ENCODE measurements at places on chromosomes 2 and 18.
A peak's percentile ranks its signal among the peaks of the same experiment; 100 is the strongest.

- DNase-seq: peak; percentile 68
These were observed 5.6 kb downstream of the FBXO36 start for GRCh38 chr2:229927817-229928321.

- DNase-seq: no peak
These were observed 38.5 kb downstream of the MTERF4 start for GRCh38 chr2:241063587-241063986.

GRCh38 chr2:58739033-58739432, 497.9 kb upstream of the FANCL start:
- DNase-seq: no peak

DNA sequence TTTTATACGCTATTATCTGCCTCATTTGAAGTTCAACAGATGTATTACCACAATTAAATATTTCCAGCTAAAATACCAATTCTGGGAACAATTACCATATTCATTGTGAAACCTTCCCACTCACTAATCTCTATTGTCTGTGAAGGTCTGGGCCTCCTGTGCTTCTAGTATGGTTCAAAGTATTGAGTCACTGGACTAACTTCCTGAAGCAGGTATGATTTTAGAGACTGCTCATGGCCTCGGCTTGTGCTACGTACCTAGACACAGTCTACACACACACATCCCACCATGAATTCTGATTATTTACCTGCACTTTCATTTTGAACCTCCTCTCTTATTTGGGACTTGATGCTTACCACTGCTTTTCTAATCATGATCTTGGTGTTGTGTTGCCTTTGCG, 180.7 kb upstream of the EPHA4 start:
- no peak for DNase-seq

DNA sequence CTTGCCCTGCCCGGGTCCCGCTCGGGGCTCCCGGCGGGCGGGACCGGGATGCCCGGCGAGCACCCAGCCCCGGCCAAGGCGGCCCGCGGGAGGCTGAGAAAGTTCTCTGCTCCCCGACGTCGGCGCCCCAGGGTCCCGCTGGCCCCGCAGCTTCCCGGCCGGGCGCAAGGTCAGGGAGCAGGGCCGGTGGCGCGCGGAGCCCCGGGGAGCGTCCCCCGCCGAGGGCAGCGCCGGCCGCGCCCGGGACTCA, 331 bp downstream of the SERPINE2 start:
- no peak for DNase-seq

DNA sequence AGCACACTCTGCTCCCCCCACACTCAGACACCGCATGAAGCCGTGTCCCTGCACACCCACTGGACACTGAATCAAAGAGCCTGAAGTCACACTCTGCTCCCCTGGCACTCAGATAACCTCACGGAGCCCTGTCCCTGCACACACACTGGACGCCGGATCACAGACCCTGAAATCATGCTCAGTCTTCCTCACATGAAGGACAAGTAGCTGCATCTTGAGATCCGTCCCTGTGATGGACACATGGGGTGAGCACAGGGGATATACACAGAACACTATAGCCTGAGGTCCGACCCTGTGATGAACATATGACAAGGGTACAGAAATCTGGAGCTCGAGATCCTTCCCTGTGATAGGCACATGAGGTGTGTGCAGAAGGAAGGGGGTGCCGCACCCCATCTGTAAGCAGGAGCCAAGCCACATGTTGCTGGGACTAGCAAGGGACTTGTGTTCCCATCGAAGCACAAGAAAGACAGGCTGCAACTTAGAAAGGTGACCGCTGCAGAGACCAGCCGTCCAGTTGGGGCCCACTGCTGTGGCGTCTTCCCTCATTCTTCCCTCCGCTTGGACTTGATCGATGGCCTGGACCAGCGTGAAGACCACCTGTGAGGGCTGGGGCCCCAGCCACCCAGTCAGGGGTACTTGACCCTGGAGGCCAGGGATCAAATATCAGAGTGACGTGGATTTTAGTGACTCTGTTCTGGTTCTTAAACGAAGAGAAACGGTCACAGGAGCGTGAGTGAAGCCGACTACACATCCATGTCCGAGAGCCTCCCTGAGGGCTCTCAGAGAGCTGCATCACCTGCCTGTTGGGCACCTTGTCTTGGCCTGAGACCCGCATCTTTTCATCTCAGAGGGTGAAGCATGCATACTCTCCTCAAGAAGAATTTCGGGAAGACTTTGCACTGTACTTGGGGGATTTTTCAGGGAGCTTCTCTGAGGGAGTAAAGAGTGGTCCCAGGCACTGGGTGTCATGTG, 391.7 kb upstream of the SALL3 start:
- DNase-seq: no peak

DNA sequence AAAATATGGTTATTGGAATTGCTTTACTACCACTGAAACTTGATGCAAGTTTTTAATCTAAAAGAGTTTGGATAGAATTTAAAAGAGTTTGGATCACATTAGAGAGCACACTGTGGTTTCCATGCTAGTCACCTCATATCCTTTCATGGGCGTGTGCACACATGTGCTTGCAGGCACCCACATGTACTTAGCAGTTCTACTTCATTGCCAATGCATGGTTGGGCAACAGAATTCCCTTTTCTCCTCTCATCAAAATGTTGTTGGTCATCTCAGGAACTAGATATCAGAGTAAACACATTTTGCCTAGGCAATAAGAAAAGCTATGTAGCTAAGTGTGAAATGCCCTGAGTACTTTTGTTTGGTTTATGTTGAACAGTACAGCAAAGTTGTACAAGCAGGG, 254.1 kb upstream of the RASGRP3 start:
- DNase-seq: no peak

DNA sequence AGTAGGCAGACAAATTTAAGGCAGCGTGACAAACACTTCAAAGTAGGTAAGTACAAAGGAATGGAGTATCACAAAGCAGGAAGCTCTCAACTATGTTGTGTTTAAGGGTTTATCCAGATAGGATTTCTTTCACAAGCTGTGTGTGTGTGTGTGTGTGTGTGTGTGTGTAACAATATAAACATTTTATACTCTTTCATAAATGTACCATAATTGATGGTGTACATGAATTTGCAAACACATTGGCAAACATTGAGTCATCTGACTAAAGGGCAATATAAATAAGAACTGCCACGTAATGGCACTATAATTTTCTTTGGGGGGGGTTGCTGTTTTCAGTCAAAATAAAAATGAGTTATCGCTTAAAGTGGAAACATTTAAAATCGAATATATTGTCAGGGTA, 1004.4 kb upstream of the DDX18 start:
- peak; percentile 36 for DNase-seq

DNA sequence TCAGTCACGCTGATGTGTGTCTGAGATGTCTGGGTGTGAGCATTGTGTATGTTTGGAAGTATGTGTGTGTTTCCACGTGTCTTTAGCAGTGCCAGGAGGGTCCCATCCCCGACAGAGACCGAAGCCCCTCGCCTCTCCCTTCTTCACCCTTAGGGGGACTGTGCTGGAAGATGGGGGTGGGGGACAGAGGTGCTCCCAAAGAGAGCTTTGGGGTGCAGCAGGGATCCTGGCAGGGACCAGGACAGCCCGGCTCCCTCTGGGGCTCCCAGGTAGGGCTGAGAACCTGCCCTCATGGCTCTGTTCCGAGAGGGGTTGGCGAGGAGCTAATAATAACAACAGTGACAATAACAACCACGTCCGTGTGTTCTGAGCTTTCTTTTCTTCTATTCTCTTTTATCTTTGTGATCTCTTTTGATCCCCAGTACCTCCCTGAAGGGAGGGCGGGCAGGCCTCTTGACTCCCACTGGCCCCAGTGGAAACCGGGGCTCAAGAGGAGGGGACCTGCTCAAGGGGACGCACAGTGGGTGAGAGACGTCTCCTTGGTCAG, 57.6 kb downstream of the SMAD7 start:
- no peak for DNase-seq

GRCh38 chr18:3914109-3914508, 464.1 kb downstream of the TGIF1 start:
- DNase-seq: no peak

DNA sequence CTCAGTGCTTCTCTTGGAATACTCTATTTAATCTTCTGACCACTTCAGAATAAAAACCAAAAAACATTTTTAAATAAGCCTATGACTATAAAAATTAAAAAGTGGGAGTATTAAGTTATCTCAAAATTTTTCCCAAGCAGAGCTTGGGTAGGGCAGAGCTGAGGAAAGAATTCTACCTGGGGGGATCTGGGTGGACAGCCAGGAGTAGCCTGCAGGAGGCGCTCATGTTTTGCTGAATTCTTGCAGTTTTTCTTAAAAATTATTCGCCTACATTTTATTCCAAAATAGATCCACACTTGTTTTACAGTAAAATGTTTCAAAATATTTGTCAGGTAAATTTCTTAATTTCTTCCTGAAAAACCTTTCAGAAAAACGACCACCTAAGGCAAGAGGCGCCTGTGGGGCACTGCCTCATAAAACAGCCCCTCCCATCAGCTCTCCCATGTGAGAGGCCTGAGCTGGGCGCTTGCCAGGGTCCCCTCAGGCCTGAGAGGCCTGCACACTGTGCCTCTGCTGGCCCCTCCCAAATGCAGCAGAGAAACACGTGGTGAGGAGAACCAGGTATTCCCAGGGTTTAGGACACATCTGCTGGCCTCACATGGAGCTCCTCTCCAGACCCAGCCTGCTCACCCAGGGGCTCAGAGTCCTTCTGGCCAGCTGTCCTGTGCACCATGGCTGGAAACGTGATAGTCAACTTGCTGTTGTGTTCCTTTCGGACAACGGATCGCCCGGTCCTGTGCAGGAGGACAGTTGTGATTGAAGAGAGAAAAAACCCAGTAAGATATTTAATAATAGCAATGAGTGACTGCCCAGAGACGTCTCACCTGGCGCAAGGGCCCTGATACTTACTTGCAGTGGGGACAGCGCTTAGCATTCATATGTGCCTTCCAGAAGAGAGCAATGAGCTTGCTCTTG, 17.5 kb downstream of the POLR1A start:
- DNase-seq: no peak

DNA sequence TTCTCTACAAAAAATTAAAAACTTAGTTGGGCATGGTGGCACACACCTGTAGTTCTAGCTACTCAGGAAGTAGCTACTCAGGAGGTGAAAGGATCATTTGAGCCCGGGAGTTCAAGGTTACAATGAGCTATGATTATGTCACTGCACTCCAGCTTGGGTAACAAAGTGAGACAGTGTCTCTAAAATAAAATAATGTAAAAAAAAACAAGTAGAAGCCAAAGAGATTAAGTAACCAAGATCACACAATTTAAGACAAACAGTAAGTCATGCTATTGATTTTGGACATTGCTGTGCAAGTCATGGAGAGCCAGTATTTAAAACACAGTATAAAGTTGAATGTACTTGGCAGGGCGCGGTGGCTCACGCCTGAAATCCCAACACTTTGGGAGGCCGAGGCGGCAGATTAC, 20.5 kb downstream of the ITSN2 start:
- no peak for DNase-seq

DNA sequence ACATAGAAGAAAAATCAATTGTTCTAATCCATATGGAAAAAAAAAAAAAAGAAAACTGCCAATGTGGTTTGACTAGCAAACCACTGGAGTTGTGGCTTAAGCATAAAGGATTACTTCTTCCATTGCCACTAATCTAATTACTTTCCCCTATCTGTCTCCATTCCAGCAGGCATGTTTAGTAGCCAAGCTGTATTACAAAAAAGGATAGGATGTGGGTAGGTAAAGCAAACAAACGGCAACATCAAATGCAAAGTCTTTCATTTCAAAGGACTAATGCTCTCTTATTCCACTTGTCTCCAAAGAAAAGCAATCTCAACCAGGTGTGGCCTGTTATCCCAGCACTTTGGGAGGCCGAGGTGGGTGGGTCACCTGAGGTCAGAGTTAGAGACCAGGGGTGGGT, 36.5 kb downstream of the SLC8A1 start:
- no peak for DNase-seq

GRCh38 chr2:67318993-67319481, 78.1 kb upstream of the ETAA1 start:
- DNase-seq: no peak

GRCh38 chr2:127086990-127087790, 19.8 kb downstream of the BIN1 start:
- DNase-seq: peak; percentile 91

GRCh38 chr2:174977364-174977763, 27.8 kb downstream of the CHN1 start:
- no peak for DNase-seq

DNA sequence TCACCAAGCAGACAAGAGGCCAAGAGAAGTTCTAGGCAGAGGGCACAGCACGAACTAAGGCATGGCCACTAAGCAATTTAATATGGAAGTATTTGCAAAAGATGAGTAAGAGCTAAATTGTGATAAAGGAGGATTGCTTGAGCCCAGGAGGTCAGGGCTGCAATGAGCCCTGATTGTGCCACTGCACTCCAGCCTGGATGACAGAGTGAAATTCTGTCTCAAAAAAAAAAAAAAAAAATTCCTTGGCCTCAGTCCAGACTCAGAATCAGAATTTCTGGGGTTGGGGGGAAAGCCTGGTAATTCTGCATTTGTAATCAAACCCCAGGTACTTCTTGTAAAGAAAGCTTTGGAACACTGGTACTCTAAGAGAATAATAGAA, 46.8 kb upstream of the RTN4 start:
- DNase-seq: no peak

- DNase-seq: peak; percentile 69
These were observed 53.7 kb upstream of the PARD3B start for GRCh38 chr2:204491528-204491927.

GRCh38 chr2:108454440-108454839, 5.4 kb downstream of the GCC2 start:
- DNase-seq: no peak

- DNase-seq: peak; percentile 28
These were observed 98.5 kb upstream of the DOCK10 start for GRCh38 chr2:225140723-225141122.

DNA sequence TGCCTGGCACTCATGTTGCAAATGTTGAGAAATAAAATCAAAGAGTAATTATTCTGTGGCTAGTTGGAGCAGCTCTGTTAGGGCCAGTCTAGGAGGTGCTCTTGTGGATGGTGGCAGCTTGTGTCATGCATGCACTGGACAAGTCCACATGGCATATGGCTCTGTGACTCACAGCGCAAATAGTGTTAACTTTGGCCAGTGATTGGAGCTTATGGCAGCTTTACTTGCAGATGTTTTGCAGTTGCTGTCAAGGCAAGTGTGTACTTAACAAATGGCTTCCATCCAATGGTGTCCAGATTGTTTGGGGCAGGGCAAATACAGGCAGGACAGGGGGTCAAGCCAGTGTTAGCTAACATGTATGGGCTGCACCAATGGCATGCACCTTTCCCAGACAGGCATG, 26.1 kb upstream of the TMX3 start:
- peak; percentile 14 for DNase-seq

GRCh38 chr2:172516299-172516698, 39.6 kb upstream of the PDK1 start:
- DNase-seq: peak; percentile 19

GRCh38 chr2:97849881-97850528, 136.6 kb downstream of the ZAP70 start:
- peak; percentile 19 for DNase-seq

DNA sequence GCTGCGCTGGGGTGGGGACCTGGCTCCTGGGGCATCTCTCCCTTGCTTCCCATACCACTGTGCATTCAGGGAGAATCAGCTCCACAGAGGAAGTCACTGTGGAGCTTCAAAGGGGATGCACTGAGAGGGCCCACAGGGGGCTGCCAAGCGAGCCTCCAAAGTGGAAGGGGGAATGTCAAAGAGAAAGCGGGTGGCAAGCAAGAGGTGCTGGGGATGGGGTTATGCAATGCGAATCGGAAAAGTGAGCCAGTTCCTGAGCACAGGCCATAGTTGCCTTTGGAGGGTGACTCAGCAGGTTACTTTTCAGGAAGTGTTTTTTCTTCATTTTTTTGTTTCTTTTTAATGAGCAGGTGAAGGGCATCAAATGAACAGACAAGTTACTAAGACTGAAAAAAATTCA, 17.6 kb downstream of the PMAIP1 start:
- DNase-seq: no peak

All from fibroblast of skin of scalp (primary cell).